ENCODE measurements at places on chromosomes 12 and 14.

DNA sequence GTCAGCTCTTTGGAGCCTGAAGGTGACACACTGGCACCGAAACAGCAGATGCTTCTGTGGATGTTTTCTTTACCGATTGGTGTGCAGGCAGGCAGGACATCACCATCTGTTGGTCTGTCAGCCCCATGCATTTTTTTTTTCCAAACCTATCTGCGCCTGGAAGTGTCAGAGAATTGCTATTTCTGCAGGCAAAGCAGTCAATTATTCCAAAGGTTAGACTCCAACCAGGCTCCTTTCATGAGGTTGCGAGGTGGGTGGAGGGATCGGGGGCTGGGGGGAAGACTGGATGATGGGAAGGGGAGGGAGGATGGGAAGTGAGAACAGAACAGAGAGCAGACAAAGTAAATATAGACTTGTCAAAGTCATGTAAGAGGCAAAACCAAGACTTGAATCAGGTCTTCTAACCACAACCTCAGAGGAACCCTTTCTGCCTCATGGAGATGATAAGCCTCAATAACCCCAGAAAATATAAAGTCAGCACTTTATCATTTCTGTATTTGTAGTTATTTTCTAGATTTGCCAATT, 117.7 kb downstream of the OTOGL start:
- DNase-seq = no peak

DNA sequence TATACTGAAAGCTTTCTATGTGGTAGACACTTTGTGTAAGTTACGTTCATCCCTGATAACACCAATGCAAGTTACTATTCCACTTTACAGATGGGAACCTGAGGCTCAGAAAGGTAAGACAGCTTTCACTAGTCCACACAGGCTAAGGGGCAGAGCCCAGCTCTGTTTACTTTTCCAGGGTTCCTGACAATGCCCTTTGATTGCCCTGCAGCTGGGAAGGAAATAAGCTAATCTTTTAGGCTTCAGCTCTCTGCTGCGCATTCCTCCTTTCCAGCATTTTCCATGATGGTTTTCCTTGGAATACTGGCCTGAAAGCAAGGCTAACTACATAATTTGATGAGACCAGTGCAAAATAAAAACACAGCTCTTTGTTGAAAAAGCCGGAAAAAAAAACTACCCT, 185.7 kb upstream of the BTG1 start:
- DNase-seq = no peak

- DNase-seq = no peak
These were observed 122.1 kb downstream of the TTLL5 start for GRCh38 chr14:75783184-75783583.

DNA sequence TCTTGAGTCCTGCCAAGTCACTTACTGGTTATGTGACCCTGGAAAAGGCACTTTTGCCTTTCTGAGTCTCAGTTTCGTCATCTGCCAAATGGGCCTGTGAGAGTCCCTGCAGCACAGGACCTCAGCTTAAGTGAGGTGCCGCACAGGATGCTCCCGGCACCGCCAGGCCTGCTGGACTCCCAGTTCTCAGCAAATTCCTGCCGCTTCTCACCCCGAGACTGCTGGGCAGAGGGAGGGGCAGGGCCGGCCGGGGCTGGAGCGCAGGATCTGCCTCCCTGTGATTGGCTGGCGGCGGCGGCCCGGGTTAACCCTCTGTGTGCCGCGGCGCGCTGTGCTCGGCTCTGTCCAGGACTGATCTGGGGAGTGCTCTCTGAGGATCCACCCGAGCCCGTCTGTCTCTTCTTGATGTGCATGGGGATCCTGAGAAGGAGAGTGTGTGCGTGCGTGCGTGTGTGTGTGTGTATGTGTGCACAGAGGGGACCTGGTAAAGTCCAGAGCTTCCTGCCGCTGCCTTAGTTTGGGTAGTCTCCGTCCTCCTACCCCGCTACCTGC, 8.6 kb downstream of the SETD1B start:
- peak; percentile 86 for DNase-seq

GRCh38 chr14:81819344-81819743, 285.7 kb upstream of the SEL1L start:
- no peak for DNase-seq

DNA sequence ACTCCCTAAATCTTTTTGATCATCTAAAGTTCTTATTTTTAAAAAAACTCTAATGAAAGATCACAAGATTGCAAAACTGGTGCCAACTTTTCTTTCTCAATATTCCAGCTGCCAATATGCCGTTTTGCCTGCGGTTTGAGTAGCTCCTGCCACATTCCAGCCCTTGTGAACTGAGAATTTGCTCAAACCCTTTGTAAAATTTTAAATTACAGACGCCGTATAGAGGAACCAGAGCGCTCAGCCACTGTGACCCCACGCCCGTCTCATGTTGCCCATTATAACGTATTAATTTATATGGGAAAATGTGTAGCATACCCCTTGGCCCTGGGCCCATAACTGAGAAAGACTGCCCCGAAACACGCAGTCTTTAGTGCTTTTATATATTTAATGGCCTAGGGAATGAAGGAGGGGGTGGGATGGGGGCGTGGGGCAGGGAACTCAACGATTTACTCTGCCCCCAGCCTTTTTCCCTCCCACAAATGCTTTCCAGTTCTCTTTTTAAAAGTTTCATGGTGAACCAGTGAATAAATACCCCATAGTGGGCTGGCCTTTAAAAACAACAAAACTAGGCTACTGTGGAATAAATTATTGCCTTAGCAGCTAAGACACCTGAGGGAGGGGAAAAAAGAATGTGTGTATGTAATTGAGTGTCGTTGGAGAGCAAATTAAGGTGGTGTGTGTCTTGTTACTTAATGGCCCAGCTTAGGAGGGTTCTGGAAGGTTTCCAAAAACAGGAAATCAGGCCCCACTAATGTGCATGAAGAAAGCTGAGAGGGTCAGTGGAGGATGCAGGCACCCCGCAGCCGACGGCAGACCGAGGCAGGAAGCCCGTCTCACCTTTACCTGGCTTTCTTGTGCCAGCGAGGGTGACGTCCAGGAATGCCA, 45.7 kb upstream of the RFLNA start:
- no peak for DNase-seq

DNA sequence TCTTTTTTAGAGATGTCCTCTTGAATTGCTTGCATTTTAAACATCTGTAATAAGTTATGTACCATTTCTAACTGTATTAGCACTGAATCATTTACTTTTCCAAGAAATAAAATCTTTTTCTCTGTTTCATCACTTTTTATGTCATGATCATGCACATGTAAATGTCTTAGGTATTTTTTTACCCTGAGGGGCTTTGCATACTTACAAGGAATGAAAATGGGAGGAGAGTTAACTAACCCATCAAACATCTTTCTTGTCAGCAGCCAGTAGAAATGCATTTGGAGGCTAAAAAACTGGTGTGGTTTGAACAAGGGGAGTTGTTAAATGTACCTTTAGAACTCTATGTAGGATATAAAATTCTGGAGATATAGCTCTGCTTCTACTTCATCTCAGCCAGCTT, 1080.3 kb downstream of the GALC start:
- no peak for DNase-seq

DNA sequence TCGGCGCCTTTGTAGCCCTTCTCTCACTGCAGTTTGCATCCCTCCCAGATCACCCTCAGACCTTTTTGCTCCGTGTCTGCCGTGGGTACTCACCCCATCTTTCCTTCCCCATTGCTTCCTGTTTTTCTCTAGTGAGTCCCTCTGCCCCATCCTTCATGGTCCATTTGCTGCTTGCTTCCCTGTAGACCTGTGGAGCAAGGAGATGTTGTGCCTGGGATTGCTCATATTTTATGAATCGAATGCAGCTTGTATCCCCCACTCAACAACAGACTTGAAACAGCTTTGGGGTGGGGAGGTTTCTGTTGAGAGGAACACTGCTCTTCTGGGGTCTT, 661 bp downstream of the DENR start:
- DNase-seq = no peak

- DNase-seq = peak; percentile 61
These were observed 1.2 kb upstream of the SIX1 start for GRCh38 chr14:60650373-60650961.

- no peak for DNase-seq
These were observed 184.5 kb upstream of the CRY1 start for GRCh38 chr12:107277855-107278254.

DNA sequence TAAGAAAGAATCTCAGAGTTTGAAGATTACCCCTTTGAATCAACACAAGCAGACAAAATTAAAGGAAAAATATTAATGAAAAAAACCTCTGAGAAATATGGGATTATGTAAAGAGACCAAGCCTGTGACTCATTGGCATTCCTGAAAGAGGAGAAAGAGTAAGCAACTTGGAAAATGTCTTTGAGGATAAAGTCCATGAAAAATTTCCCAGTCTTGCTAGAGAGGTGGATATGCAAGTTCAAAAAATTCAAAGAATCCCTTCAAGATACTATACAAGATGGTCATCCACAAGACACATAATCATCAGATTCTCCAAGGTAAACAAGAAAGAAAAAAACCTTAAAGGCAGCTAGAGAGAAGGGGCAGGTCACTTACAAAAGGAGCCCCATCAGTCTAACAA, 13.3 kb downstream of the SLCO1B1 start:
- no peak for DNase-seq

GRCh38 chr12:49309386-49309785, 13.7 kb upstream of the TROAP start:
- no peak for DNase-seq

DNA sequence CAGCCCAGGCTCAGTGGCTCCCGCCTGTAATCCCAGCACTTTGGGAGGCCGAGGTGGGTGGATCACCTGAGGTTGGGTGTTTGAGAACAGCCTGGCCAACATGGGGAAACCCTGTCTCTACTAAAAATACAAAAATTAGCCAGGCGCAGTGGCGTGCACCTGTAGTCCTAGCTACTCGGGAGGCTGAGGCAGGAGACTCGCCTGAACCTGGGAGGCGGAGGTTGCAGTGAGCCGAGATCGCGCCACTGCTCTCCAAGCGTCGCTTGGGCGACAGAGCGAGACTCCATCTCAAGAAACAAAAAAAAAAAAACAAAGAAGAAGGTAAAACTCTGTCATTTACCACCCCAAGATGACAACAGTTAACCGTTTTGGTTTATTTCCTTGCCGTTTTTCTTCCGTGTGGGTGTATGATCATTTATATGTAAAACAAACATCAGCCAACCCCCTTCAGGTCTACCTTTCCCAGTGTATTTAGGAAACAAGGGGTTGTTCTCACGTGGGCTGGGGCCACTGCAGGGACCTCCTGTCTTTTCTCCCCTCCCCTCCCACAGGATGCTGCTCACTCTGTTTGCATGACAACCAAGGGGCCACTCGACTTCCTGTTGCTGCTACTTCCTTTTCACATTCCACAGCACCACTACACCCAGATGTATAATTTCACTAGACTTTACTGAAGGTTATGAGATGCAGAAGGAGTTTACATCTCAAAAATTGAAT, 13.6 kb downstream of the TTC9 start:
- DNase-seq = no peak

GRCh38 chr12:121227294-121227693, 17.4 kb downstream of the P2RX4 start:
- DNase-seq = no peak
